ENCODE measurements at places on chromosomes 7 and 10. TPM values are rescaled to one million over a fixed set of nuclear protein-coding genes. Genes with fewer than 3 reads are reported as not detected.
A peak's percentile ranks its signal among the peaks of the same experiment; 100 is the strongest.

DNA sequence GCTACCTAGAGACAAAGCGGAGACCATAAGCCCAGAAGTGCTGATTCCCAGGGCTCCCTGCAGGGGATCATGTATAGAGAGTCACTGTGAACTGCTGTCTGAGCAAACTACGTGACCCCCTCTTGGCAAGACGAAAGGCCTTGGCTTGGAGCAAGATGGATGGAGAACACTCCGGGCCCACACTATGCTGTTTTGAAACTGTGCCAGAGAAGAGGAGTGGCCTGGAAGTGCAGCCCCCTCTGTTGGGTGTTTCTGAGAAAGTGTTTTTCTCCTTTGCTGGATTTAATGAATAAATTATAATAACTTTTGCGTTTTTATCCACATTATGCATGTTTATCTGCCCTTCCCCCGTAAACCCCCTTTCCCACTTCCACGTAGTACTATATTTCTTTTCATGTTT, 639.3 kb upstream of the GALNT17 start:
- no peak for DNase-seq

DNA sequence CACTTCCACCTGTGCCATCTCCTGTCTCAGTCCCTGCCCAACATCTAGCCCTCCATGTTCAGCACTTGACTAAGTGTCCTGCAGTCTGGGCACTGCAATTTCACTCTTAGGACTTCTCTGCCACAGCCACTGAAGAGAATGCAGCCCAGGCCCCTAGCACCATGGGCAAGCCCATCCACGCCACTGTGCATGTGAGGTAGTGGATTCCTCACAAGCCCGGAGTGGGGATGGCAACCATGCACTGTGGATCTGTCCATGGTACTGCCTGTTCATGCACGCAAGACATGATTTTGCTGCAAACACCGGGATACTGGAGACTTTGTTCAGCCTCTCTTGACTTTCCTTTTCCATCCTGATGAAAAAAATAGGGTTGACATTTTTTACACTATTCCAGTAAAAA, 12.3 kb downstream of the DDC start:
- DNase-seq = peak; percentile 69

- DNase-seq = no peak
Observed at GRCh38 chr10:132932461-132933307, 9.7 kb downstream of the CFAP46 start.

The NEUROD6 gene
- total RNA-seq = not detected

GRCh38 chr10:98980353-98980752, 255.3 kb downstream of the HPSE2 start:
- DNase-seq = no peak

GRCh38 chr7:31312889-31313288, 27.6 kb downstream of the NEUROD6 start:
- no peak for DNase-seq

GRCh38 chr10:92590623-92591549, 2.0 kb upstream of the KIF11 start:
- DNase-seq = peak; percentile 74

DNA sequence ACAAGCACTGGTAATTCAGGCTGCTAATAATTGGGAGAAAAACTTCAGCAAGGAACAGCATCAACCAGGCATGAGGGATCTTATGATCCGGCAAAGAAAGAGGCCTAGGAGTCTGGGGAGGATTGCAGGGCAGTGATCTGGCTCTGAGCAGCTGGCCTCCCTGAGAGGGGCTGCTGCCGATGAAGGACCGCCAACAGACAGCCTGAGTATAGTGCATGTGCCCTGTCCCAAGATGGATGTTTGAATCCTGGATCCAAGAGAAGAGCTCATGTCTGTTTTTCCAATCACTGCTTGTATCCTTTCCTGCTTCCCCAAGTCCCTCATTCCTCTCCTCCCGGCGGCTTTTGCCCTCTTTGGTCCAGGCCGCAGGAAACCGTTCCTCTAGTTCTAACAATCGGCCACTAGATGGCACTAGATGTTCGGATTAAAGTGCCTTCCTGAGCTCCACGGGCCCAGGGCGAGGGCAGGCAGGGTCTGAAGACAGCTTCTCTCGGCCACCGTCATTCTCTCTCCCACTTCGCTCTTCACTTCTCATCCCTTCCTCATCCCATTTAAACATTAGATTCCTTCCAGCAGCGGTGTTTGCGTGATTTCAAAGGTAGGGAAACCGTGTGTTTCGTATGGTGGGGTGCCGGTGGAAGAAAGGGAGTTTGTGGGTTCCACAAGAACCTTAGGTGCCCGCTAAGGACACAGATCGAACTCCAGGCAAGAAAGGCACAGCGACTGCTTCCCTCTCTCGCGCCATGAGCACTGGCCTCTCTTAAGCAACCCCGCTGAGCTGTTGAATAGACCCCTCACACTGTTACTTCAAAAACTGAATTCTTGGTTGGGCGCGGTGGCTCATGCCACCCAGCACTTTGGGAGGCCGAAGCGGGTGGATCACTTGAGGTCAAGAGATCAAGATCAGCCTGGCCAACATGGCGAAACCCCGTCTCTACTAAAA, 82.4 kb downstream of the ADCYAP1R1 start:
- peak; percentile 75 for DNase-seq

- DNase-seq = no peak
Observed at GRCh38 chr10:62182595-62182994, 86.0 kb downstream of the RTKN2 start.

The CCDC146 gene
- total RNA-seq = 2.0 TPM

The SFRP4 gene
- 171 TPM for total RNA-seq

All from fibroblast of the aortic adventitia (primary cell).